Hair follicular keratinocyte (primary cell): ENCODE measurements at places on chromosomes 4 and X. TPM values are rescaled to one million over a fixed set of nuclear protein-coding genes. Genes with fewer than 3 reads are reported as not detected.

The XAGE2 gene
- total RNA-seq, result not detected in 2 replicates

The LGI2 gene
- total RNA-seq, result not detected in 2 replicates

The DUSP21 gene
- total RNA-seq, result not detected in 2 replicates

The TMEM150C gene
- total RNA-seq, result 0.16 and 0.19 TPM in 2 replicates

The FANCB gene
- 2.3 and 4.4 TPM in 2 replicates for total RNA-seq
